Substantia nigra (tissue), 51 donors: ENCODE measurements at places on chromosomes 11 and 22.

GRCh38 chr11:58829786-58830185 lies 14.7 kb downstream of the GLYATL2 start:
- DNase-seq = no peak

- DNase-seq = no peak
Observed at GRCh38 chr11:108196901-108197300, 25.5 kb downstream of the NPAT start.

DNA sequence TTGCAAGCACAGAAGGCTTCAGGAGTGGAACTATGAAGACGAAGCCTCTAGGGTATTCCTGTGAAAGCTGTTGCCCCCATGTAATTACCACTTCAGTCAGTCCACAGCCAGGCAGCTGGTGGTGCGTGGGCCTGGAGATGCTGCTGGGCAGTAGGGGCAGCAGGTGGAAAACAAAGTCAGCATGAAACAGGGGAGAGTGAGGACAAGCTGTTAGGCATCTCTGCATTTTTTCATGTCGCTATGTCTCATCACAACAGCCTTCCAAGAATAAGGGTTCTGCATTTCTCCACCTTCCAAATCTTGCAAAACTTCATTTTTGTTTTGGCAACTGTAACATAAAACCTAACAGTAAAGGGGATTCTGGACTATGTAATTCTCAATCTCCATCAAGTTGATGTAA lies 757.5 kb downstream of the NELL1 start:
- no peak for DNase-seq

GRCh38 chr11:70489276-70489675 lies 90.9 kb downstream of the CTTN start:
- no peak for DNase-seq

GRCh38 chr11:61827571-61828378 lies at the start of gene FADS2:
Gene FADS2, plus strand, starts transcription at chr11:61828300. Its CDS starts 91 bp downstream, at chr11:61828391.
- DNase-seq = peak; percentile 91

GRCh38 chr11:1410366-1411291 lies 20.9 kb downstream of the BRSK2 start:
- DNase-seq = no peak

DNA sequence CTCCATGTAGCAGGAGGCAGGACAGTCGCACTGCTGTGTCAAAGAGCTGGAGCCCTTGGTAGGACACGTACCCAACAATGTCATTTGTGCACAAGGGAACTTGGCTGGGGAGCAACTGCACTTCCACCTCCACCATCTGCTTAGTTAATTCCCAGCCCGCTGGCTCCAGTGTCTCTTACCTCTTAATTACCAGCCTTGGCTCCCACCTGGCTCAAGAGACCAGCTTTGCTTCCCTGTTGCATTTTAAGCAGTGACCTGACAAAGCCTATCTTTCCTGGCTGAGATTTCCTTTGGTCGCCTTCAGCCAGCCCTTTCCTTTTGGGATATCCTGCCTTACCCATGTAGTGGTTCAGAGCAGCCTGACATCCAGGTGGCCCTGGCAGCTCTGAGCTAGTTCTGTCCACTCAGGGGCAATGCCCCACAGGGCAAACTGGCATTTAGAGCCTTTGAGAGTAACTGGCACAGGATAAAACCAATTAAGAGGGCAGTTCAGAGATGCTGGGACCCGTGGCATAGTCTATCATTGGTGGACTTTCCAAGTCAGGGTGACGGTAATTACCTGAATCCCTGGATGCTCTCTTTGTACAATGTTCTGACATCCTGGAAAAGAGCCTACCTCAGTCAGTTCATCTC lies 212.6 kb upstream of the SORL1-AS1 start:
- no peak for DNase-seq

- no peak for DNase-seq
Observed at GRCh38 chr11:72703267-72704008, 29.2 kb upstream of the PDE2A start.

GRCh38 chr11:4704790-4705334 lies 278 bp downstream of the MMP26 start:
- no peak for DNase-seq

- no peak for DNase-seq
Observed at GRCh38 chr11:41414771-41415440, 44.5 kb downstream of the LRRC4C start.

- no peak for DNase-seq
Observed at GRCh38 chr22:21447694-21448402, 19.3 kb upstream of the TMEM191C start.

- peak; percentile 95 for DNase-seq
Observed at GRCh38 chr11:46513934-46514342, 79.9 kb downstream of the AMBRA1 start.

DNA sequence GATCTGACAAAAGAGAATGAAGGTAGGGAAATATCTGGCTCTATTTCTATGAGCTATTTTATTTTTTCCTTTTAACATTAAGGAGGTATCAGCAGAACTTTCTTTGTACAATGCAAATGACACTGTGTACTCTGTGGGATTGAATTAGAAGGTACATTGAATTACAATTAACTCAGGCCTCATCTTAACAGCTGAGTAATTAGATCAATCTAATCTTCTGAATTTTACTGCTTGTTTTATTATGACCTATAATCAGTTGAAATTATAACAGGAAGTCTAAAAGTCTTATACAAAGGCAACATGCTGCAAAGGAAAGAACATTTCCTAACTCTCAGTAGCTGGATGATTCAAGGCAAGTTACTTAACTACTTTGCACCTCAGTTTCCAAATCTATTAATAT lies 69.8 kb downstream of the RELT start:
- no peak for DNase-seq

GRCh38 chr11:83427501-83427900 lies 141.3 kb upstream of the CCDC90B start:
- no peak for DNase-seq

GRCh38 chr11:23103416-23103815 lies 243.1 kb upstream of the CCDC179 start:
- no peak for DNase-seq

DNA sequence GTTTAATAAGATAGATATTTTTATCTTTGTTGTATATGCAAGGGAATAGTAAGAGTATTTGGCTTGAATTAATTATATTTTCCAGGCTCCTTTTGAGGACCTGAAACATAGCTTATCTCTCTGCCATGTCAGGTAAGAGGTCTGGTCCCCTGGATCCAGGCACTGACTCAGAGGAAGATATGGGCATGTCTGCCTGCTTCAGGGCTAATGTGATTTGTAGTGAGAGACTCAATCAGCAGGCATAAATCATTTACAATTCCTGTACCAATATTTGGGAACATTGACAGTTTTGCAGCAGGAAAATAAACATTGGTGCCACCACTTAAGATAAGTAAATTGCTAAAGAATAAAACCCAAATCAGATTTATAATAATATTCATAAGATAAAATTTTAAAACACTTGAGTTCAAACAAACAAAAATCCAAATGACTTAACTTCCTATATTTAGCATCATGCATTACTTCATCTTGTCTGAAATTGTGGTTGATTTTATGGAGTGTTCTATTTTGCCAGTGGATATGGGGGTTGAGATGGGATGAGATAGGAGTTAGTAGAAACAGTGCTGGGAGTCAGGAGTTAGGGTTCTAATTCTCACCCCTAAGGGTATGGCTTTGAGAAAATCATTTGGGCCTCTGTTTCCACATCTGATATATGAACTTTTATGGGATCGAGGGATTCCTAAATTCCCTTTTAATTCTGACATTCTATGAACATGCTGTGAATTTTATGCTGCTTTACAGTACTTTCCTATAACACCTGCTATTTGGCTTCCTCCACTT lies 5.1 kb upstream of the CALCA start:
- DNase-seq = no peak

DNA sequence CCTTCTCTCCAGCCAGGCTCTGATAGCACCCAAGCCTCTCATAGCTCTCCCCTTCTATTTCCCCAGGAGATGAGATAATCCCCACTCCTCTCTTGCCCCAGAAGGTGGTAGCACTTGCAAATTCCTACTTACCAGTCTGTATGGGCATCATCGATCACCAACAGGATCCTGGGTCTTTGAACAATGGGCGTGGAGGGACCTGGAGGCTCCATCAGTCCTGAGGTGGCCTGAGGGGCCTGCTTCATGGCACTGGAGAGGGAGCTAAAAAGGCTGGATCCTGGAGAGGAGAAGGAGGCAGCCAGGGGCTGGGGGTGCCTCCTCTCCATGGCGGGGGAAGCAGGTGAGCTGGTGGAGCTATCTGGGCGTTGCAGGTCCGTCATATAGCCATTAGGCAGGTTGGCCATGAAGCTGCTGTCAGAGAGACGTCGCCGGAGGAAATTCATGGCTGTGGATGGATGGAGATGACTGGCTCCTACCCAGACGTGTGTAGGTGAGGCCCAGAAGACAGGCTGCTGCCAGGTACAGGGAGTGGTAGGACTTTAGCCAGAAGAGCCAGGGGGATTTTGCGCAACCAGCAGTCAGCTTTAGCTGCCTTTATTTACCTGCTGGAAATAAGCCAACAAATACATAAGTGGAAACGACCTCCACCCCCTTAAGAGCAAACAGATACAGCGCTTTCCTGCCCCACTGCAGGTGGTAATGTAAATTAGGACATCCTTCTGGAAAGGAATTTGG lies 51.8 kb downstream of the SYN3 start:
- no peak for DNase-seq
